CD8-positive, alpha-beta memory T cell (primary cell): ENCODE measurements at places on chromosomes 2 and 18. TPM values are rescaled to one million over a fixed set of nuclear protein-coding genes. Genes with fewer than 3 reads are reported as not detected.

DNA sequence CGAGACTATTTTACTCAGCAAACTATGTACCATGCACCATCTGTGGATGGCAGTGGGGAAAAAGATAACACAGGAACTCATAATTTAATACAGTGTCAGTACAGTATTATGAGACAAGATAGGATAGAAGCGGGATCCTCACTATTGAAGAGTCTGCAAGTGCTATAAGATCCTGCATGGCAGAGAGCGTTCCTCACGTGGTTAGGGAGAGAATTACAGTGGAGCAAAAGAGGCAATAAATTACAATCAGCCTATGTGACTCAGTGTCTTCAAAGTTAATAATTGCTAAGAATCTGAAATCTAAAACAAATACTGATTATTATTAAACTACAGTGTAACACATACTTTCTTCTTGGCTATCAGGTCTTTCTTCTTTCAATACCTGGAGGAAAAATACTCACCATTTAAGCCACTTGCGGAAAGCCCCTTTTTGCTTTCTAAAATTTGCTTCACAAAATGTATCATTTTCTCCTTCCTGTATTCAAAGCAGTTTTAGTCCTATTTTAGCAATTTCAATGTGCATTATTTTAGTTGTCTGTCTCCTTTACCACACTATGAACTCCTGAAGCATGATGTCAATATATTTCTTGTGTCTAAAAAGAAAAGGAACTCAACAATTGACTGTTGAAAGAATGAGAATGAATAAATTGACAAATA, 342.9 kb downstream of the SPAG16 start:
- no peak overlapping the region for H3K27ac ChIP-seq
- H3K4me3 ChIP-seq: no peak overlapping the region
- no peak for DNase-seq
- H3K4me1 ChIP-seq: no peaks in the 10 kb centered on the region
- no peaks in the 10 kb centered on the region for H3K27me3 ChIP-seq
- H3K36me3 ChIP-seq: no peaks in the 10 kb centered on the region

DNA sequence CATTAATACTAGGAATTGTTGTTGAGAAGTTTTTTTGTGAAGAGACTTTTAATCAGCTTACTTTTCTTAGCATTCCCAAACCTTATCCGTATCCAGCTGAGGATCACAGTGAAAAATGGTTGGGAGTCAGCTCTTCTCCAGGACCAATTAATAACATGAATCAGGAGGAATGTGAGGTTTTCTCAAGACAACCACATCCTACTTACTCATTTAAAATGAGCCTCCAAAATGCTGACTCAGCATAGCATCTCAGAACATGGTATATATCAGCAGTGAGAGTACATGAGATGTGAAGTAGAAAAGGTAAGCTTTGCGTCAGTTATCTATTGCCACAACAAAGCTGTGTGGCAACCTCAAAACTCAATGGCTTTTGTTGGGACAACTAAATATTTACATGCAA, 140.3 kb downstream of the NRP2 start:
- no peak for DNase-seq
- no peaks in the 10 kb centered on the region for H3K36me3 ChIP-seq
- H3K27ac ChIP-seq: no peak overlapping the region
- no peaks in the 10 kb centered on the region for H3K4me1 ChIP-seq

Gene CYP27A1
- 1.2 TPM for total RNA-seq

GRCh38 chr2:219104107-219105035, 43.6 kb upstream of the IHH start:
- peaks cover 4% of the 10 kb centered on the region for H3K4me1 ChIP-seq
- H3K4me3 ChIP-seq: no peak overlapping the region
- H3K27ac ChIP-seq: no peak overlapping the region

Gene BMPR2
- total RNA-seq: 9.7 TPM

Gene IL36RN
- not detected for total RNA-seq

Gene SH3RF3
- total RNA-seq: 0.27 TPM

Gene FBXO41
- total RNA-seq: 25.3 TPM

GRCh38 chr2:122669627-122670026, 914.2 kb downstream of the TSN start:
- DNase-seq: no peak
- no peaks in the 10 kb centered on the region for H3K27me3 ChIP-seq
- no peaks in the 10 kb centered on the region for H3K36me3 ChIP-seq
- no peak overlapping the region for H3K27ac ChIP-seq
- no peaks in the 10 kb centered on the region for H3K4me1 ChIP-seq

Gene DSG4
- total RNA-seq: not detected

Gene LRP2
- 0.04 TPM for total RNA-seq

DNA sequence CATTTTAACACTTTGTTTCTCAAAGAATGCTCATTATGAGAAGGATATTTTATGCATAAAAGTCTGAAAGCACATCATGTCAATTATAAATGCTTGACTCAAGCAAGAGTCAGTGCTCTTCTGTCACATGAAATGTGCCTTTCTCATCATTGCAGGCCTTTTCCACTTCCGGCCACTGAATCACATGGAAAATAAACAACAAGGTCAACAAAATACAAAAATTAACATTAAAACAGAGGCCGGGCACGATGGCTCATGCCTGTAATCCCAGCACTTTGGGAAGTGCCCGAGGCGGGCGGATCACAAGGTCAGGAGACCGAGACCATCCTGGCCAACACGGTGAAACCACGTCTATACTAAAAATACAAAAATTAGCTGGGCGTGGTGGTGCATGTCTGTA, 480.6 kb downstream of the SPAG16 start:
- H3K27me3 ChIP-seq: no peaks in the 10 kb centered on the region
- no peak overlapping the region for H3K27ac ChIP-seq
- H3K36me3 ChIP-seq: no peaks in the 10 kb centered on the region
- no peaks in the 10 kb centered on the region for H3K4me1 ChIP-seq

GRCh38 chr2:33634261-33634910, 35.3 kb upstream of the FAM98A start:
- H3K36me3 ChIP-seq: no peaks in the 10 kb centered on the region
- no peak overlapping the region for H3K4me3 ChIP-seq
- DNase-seq: no peak
- no peaks in the 10 kb centered on the region for H3K27me3 ChIP-seq
- no peak overlapping the region for H3K27ac ChIP-seq

Gene HOXD9
- total RNA-seq: not detected

- DNase-seq: no peak
- no peak overlapping the region for H3K27ac ChIP-seq
- H3K4me1 ChIP-seq: no peaks in the 10 kb centered on the region
- no peak overlapping the region for H3K4me3 ChIP-seq
- H3K36me3 ChIP-seq: no peaks in the 10 kb centered on the region
These were observed 244.0 kb upstream of the GCFC2 start for GRCh38 chr2:75954761-75955160.

Gene TMEM200C
- total RNA-seq: not detected

DNA sequence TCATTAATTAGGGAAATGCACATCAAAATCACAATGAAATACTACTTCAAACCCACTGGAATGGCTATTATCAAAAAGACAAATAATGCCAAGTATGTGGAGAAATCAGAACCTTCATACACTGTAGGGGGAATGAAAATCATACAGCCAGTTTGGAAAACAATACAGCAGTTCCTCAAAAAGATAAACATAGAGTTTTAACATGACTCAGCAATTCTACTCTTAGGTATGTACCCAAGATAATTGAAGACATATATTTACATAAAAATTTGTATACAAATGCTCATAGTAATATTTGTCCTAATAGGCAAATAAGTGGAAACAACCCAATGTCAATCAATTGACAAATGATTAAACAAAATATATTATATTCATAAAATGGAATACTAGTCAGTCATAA, 45.4 kb upstream of the SATB2 start:
- DNase-seq: no peak
- no peak overlapping the region for H3K4me3 ChIP-seq
- no peaks in the 10 kb centered on the region for H3K36me3 ChIP-seq
- H3K4me1 ChIP-seq: no peaks in the 10 kb centered on the region
- H3K27me3 ChIP-seq: no peaks in the 10 kb centered on the region

Gene TMEM17
- total RNA-seq: 0.35 TPM

DNA sequence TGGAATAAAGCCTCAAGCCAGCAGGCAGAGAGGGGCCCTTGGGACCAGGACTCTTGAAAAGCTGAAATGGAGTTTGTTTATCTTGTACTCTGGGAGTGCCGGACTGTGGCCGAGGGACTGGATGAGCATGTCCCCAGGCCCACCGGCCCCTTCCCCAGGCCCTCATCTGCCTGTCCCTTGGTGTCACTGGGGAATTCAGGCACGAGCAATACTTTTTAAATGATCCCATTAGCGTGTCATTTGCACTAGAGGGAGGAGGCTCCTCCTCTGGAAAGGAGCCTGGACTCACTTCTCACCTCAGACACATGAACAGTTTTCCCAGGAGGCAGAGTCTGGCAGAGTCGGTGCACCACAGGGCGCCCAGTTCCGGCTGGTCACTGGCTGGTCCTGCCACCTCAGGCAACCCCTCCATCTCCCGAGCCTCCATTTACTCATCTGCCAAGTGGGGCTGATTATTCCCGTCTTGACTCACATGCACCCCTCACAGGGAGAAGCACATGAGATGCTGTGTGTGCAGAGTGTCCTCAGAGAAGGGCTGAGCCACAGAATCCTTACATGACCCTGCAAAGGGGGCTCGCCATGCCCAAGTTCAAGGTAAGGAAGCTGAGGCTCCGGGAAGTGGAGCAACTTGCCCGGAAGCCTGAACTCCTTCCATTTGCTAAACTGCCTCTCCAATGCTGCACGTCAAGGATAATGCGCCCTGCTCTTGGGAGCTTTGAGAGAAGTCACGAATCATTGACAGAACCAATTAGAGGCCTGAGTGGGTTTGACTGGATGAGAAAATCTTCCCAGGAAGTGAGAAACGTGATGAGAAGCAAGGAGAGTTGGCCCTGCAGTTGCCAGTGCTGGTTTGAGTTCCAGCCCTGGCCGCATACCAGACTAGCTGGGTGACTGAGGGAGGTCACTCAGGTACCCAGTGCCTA, 26.7 kb downstream of the CIB4 start:
- H3K4me1 ChIP-seq: peaks cover 2% of the 10 kb centered on the region
- no peaks in the 10 kb centered on the region for H3K27me3 ChIP-seq
- no peak for DNase-seq
- no peak overlapping the region for H3K4me3 ChIP-seq
